ENCODE measurements at places on chromosomes 13 and 19.

DNA sequence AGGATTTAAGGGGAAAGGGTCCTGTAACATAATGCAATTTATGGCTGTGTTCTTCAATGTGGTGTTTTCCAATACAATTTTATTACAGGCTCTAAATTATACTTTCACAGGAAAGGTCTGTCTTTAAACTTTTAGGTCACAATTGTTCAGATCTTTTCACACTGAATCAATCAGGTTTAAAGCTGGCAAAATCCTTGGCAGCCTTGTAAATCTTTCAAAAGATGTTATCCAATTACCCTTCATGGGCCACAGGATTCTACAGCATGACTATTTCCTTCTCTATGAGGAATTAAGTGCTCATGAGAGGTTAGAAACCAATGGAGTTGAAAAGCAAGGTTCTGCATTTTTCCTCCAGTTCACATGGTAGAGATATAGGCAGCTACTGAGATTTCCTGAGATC lies 211.5 kb upstream of the MIR17HG start:
- DNase-seq: no peak

DNA sequence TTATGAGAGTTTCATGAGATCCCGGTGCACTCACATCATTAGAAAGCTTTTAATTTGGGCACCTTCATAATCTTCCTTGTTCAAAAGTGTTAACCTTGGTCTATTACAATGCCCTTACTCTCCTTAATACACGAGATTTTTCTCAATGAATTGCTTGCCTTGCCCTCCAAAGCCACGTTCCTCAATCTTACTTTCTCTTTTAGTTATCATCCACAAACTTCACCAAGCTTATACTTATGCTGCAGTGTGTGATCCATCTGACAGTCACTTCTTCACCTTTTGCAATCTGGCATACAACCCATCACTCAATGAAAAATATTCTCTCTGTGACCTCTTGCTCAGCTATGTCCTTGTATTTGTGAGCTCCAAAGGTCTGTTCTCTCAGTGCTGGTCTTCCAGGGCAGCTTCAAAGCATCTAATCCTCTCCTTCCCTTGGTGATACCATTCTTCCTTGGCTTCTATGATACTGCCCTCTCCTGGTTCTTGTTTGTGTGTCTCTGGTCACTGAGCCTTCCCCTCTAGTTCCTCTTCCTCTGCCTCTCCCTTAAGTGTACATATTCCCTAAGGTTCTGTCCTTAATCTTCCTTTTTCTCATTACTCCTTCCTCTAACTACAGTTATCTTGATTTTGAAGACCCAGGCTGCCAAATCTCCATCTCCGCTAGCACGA lies 202.2 kb upstream of the STARD13 start:
- DNase-seq: no peak

- no peak for DNase-seq
Observed at GRCh38 chr13:57787058-57787791, 155.7 kb downstream of the PCDH17 start.

DNA sequence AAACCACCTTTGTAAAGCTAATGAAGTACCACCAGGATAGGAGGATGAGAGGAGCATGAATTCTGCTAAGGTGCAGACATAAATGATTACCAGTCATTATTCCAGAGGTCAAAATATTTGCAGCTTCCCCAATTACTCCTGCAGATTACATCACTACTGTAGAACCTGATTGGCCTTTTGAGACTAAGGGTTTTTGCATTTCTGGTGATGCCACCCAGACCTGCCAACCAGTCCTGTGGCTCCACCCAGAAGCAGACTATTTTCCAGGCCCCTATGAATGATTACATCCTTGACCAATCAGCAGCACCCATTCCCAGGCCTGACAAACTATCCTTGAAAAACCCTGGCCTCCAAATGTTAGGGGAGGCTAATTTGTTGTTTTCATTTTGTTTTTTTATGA lies 11.2 kb upstream of the KCNC3 start:
- no peak for DNase-seq

DNA sequence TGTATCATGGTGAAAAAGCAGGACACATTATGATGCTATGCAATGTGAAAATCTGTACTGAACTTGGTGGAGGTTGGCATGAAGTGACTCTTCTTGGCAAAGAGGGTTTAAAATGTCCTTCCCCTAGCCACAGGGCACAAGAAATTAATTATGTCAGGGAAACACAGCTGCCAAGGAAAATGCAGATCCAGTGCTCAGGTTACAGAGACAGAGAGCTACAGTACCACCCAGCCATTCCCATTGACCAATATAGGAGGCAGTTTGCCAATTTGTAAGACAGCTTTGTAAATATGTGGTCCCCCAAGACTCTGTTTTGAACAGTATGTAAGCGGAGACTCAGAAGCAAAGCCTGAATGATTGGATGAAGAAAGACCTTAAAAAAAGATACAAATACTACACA lies 69.4 kb upstream of the KLF12 start:
- DNase-seq: no peak

DNA sequence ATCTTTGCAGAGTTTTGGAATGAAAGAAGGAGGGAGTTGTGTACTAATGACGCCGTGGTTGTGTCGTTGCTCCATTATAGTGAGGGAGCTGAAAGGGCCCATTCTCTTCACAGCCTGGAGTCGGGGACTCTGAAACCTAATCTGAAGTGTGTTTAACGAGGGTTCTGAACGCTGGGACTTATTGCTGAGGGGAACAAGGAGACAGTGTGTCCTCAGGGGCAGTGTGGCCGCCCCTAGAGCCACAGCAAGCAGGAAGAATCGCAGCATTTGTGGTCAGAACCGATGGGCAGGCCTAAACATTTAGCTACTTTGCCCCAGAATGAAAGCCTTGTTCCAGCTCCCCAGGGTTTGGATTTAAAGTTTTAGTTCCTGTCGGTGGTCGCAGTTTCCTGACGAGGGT lies 156.4 kb upstream of the RNF113B start:
- DNase-seq: no peak

GRCh38 chr13:29193083-29193482 lies 372.9 kb downstream of the MTUS2 start:
- DNase-seq: no peak

DNA sequence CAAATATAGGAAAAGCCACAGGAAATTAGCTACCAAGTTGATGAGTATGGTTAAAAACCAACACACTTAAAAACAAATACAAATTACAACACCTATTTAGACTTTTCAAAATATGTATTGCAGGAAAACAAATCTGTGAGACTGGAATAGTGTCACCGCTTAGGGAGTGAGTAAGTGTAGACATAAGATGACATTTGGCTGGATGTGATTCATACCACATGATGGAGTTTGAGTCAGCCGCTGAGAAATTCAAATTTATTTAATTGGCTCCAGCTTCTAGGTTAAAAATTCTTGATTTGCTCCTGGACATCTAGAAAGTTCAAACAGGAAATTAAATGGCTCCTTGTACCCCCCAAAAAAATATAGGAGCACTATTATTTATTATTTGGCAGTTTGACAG lies 531.7 kb downstream of the SLITRK1 start:
- DNase-seq: no peak

DNA sequence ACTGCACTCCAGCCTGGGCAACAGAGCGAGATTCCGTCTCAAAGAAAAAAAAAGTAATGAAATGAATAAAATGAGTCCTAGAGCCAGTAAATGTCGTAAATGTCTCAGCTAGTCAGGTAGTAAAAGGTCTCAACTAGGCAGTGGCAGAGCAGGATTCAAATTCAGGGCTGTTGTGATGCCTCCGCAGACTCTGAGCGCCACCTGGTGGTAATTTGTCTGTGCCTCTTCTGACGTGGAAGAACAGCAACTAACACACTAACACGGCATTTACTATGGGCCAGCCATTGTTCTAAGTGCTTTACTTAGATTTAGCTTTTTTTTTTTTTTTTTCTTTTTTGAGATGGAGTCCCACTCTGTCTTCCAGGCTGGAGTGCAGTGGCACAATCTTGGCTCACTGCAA lies 30.2 kb downstream of the CYP2F1 start:
- peak; percentile 77 for DNase-seq

- DNase-seq: no peak
Observed at GRCh38 chr13:71613066-71613745, 253.8 kb downstream of the DACH1 start.

DNA sequence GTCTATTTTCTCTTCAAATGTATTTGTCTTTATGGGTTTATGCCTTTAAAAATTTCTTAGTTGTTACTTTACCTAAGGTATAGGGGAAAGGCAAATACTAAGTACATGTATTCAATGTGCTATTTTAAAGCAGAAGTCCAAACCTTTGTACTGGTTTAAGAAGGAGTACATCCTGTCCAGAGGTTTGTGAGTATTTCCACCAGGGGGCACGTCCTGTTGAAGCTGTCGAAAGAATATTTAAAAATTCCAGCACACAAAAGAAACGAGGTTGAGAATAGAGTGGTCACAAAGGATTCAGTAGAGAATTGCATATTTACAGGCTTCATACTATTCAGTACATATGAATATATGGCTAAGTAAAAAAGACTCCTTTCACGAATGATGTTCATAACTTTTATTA lies 59.8 kb downstream of the URI1 start:
- DNase-seq: no peak

- DNase-seq: no peak
Observed at GRCh38 chr13:77016888-77017623, 9.9 kb downstream of the FBXL3 start.

DNA sequence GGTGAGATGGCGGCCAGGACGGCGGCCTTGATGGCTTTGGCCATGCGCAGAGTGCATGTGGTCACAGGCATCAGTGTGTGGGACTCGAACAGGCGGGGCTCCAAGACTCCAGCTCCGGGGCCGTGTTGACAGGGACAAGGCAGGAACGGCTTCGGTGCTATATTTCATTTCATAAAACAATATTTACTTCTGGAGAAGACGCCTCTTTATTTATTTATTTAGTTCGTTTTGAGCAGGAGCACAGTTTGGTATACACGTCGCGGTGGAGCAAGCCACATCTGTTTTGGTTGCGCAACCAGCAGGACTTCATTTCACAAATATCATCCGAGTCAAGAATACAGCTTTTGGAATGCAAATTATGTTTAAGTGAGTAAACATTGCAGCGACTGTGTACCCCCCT lies 166.7 kb upstream of the TSHZ3 start:
- no peak for DNase-seq

DNA sequence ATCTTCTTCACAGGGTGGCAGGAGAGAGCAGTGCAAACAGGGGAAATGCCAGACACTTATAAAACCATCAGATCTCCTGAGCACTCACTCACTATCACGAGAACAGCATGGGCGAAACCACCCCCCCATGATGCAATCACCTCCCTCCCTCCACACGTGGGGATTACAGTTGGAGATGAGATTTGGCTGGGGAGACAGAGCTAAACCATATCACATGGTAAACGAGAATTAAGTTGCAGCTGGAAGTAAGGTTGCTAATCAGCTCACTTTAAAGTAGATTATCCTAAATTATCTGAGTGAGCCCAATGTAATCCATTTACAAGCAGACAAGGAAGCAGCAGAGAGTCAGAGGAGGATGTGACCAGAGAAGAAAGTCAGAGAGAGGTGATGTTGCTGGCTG lies 102.2 kb upstream of the IPO5 start:
- no peak for DNase-seq

GRCh38 chr19:4139614-4140236 lies 13.7 kb upstream of the CREB3L3 start:
- DNase-seq: peak; percentile 88

DNA sequence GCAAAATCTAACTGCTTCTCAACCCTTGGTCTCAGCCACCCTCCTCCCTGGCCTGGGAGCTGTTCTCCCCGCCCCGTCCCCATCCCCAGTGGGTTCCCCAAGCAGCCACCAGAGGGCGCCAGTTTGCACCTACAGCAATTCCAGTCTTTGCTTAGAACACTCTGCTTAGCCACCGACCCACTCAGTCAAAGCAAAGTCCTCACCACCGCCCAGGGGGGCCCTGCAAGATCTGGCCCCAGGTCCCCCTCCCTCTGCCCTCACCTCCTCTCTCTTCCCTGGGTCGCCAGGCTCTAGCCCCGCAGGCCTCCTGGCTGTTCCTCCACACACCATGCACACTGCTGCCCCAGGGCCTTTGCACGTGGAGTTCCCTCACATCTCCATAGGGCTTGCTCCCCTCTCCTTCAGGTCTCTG lies 12.4 kb downstream of the TMEM143 start:
- peak; percentile 70 for DNase-seq

DNA sequence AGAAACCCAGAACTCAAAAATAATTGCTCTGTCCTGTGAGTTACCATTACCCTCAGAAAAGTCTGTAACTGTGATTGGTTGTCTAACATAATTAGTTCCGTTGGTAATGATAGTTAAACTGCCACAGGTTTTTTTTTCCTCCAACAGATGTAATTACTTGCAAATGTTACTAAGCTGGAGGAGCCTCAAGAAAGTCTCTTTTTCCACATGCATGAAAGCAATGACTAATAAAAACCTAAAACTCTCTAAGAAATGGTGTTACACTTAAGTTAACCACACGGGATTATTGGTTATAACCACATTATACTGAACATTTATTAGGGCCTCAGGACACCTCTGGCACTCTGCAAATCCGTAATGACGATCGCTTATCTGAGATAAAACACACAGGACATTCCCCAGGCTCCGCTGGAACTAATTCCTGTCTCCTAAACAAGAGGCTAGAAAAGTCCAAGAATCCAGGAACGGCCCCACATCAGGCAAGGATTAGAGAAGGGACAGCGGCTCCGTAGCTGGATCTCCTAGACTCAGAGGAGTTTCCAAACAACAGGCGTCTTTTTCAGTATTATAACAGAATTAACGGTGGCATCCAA lies 753 bp downstream of the ZNF235 start:
- peak; percentile 1 for DNase-seq

- DNase-seq: no peak
Observed at GRCh38 chr19:54473892-54474372, 836 bp upstream of the CDC42EP5 start.

DNA sequence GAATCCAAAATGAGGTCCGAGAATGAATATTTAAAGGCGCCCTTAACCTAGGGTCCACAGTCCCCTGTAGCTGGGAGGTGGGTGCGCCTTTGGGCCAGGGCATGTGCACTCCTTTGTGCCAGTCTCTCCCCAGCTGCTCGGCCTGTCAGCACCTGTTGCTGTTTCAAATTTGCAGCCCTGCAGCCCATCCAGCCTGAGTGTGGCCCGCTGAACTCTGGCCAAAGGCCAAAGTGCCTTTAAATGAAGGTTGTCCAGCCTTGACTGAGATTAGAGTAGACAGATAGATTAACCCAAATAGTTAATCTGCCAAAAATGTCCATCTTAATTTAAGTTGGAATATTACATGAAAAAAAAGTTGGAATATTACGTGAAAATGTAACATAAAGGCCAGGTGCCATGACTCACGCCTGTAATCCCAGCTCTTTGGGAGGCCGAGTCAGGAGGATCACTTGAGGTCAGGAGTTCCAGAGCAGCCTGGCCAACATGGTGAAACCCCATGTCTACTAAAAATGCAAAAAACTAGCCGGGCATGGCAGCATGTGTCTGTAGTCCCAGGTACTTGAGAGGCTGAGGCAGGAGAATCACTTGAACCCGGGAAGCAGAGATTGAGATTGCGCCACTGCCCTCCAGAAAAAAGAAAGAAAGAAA lies 25.3 kb downstream of the TPT1 start:
- DNase-seq: no peak

GRCh38 chr19:53819861-53820260 lies 4.3 kb downstream of the NLRP12 start:
- no peak for DNase-seq

DNA sequence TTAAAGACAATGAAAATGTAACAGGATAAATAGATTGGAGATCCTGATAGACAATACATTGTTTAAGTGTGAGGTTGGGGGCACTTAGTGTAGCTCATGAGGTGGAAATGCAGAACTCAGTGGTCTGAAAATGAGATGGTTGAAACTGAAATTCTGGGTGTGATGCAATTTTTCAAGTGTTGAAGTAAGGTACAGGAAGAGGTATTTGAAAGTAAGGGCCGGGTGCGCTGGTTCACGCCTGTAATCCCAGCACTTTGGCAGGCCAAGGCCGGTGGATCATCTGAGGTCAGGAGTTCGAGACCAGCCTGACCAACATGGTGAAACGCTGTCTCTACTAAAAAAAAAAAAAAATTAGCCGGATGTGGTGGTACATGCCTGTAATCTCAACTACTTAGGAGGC lies 113.0 kb downstream of the UFM1 start:
- no peak for DNase-seq
